ENCODE measurements at places on chromosomes 16 and 17. TPM values are rescaled to one million over a fixed set of nuclear protein-coding genes. Genes with fewer than 3 reads are reported as not detected.

GRCh38 chr17:46789610-46790009 is 28.9 kb downstream of the WNT3 start:
- no peak for DNase-seq

DNA sequence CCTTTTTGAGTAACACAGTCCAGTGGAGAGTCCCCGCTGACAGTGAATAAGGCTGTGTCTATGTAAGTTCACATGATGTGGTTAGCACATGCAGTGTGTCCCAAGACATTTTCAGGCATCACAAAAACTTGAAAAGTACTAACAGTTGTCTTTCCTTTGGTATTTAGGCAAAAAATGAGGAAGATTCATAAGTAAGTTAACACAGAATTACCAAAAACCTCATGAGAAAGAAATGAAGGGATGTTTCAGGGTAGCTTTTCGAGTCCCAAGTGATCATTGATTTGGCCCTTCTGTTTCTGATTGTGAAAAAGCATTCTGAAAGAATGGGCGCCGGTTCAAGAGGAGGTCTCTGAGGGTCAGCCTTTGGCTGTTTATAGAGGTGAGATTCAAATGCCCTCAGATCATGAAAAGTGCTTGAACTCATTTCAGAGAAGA is 529 bp upstream of the ASPA start:
- peak; percentile 73 for DNase-seq

GRCh38 chr17:37088913-37089312 is 140.2 kb downstream of the AATF start:
- DNase-seq, result no peak

DNA sequence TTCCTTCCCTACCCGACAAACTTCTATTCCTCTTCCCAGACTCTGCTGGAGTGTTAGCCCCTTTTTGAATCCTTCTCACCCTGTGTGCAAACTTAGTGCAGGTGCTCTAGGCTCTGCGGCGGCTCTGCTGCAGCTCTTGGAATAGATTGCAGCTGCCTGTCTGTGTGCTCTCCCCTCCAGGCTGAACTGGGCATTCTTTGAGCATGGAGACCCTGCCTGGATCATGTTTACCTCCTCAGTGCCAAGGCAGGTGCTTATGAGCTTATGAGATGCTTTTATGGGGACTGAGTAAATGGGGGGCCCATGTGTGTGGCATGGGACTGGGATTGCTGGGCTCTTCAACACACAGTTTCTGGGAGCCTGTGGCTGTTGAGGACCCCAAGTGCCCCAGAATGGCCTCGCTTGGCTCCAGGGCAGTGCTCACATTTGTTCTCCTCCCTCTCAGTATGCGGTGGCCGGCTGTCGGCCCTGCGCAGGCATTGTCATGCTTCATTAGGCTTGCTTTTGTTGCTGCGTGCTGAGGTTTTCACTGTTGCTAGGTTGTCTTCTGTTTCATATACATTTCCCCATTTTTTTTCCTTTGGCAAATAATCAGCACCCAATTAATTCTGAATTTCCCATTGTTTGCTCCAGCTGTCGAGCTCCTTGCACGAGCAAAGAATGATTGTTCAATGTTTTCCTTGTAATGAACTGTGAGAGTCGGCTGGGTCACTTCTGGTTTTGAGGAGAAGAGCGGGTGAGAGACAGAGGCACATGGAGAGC is 185.5 kb upstream of the NLRP1 start:
- no peak for DNase-seq

GRCh38 chr16:55506083-55506482 is 2.8 kb upstream of the LPCAT2 start:
- DNase-seq, result no peak

DNA sequence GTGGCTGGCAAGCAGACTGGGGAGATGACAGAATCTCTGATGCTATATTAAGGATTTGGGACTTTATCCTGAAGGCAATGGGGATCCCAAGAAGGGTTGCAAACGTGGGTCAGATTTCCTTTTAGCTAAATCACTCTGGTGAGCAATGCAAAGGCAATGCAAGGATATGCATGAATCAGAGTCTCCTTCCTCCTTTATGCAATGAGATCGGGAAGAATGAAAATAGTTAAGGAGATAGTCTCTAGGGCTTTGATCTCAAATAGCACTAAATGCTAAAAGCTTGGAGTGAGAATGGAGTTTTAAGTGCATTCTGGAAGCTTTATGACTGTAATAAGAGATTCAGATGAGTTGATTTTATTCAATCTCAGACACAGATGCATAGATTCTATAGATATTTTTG is 27.2 kb upstream of the SHISA9 start:
- DNase-seq, result no peak

DNA sequence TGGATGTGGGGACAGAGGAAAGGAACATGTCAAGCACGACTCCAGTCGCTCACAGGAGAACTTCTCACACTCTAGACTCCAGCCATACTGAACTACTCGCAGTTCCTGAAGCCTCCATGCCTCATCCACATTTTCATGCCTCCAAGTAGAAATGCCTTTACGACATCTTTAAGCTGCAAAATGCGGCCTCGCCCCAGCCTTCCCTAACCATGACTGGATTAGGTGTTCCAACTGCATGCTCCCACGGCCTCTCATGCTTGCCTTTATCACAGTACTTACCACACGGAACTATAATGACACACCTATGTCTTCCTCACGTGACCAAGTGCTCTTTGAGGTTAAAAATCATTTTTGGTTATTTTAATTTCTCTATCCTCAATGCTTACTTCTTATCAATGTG is 23.9 kb downstream of the SMG6 start:
- DNase-seq, result no peak

Gene SCPEP1
- 40.9 TPM for total RNA-seq

Gene KRT15
- 348 TPM for total RNA-seq

Gene CRYM
- 3.2 TPM for total RNA-seq

Measured in skin of body (tissue), 3 donors.